ENCODE measurements at places on chromosomes 7 and 10.

DNA sequence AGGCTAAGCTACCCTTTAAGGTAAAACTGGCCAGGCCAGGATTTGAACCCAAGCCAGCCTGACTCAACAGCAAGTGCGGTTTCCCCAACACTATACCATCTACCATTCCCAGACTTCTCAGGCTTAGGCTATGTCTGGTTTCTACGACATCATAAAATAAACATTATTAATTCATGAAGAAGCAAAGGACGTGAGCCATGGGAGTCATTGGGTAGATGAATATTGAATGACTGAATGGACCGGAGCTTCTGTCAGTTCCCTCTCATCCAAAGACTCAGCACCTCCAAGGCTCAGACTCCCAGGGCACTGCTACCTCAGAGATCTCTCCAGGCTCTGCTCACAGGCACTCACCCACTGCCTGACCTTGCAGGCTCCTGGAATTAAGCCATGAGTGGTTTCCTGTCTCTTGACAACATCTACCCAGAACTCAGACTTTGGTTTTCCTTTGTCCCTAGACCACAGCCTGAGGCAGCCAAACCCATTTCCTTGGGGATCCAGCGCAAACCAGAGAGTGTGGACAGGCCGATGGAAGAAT is 64.6 kb upstream of the STEAP1B start:
- DNase-seq: no peak

DNA sequence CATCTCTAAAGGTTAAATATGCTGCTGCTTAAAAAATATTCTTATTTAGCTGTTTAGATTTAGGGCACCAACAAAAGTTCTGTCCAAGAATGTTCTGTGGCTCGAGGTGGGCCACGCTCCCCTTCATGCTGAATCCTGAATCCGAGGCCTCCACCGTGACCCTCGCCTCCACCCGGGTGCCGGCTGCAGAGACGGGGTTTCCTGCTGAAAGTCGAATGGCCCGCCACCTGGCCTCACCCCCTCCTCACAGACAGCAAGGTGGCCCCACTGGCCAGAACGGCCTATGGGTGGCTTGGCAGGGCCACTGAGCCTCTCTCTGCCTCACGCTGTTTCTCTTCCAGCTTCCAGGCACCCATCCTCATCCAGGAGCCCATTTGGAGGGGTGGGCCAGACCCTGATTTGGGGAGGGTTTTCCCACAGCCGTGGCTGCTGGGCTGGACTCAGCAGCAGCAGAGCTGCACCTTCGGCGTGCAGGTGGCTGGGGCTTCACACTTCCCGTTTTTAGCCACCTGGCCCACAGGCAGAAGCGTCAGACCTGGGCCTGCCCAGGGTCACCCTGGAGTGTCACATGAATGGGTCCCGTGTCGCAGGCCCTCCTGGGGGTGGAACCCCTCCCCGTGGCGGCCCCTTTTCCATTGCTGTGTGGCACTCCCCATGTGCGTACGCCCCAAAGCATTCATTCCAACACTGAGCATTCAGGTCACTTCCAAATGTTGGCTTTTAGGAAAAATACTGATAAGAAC is 26.3 kb upstream of the ADGRA1 start:
- no peak for DNase-seq

GRCh38 chr10:100020142-100020885 is 10.6 kb upstream of the DNMBP start:
- no peak for DNase-seq

DNA sequence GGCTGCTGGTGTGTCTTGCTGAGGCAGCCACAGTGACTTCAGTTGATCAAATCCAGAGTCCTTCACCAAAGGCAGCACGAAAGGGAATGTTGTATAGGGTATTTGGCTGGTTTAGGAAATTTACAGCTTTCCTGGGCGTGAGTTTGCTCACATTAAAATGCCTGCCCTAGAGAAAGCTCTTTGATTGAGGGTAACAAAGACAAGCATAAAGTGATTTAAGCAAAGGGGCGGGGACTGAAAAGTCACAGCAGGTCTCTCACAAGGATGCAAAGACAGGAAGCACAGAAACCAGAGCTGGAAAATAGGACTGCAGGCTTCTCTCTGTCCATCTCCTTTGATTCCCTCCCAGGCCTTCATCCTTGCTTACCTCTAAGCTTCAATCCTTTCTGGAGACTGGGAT is 139.2 kb downstream of the ELMO1 start:
- DNase-seq: no peak

DNA sequence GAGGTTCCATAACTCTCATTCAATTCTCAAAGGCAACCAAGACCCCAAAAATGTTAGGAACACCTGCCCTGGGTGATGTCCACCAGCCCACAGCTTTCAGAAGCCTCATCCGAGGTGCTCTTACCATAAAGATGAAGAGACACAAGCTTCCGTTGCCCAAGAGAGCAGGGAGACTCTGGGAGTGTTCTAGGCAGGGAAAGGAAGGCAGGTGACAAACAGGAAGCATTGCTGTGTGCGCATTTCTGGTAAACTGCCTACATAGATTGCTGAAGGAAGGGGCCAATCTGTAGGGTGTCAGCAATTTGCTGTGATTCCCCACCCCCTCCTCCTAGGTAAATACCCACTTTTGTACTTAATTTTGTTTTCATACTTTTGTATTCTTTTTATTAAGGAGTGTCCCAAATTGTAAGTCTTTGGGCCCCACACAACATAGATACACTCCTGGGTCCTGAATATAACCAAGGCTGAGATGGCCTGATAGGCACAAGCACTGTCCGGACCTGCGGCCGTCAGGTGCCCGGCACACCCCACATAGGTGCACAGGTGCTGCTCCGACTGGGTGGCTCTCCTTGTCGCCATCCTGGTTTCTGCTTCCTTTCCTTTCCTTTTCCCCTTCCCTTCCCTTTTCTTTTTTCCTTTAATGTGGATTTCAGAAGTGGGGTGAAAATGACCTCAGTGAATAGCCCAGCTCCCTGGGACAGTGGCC is 51.4 kb upstream of the SMNDC1 start:
- no peak for DNase-seq

DNA sequence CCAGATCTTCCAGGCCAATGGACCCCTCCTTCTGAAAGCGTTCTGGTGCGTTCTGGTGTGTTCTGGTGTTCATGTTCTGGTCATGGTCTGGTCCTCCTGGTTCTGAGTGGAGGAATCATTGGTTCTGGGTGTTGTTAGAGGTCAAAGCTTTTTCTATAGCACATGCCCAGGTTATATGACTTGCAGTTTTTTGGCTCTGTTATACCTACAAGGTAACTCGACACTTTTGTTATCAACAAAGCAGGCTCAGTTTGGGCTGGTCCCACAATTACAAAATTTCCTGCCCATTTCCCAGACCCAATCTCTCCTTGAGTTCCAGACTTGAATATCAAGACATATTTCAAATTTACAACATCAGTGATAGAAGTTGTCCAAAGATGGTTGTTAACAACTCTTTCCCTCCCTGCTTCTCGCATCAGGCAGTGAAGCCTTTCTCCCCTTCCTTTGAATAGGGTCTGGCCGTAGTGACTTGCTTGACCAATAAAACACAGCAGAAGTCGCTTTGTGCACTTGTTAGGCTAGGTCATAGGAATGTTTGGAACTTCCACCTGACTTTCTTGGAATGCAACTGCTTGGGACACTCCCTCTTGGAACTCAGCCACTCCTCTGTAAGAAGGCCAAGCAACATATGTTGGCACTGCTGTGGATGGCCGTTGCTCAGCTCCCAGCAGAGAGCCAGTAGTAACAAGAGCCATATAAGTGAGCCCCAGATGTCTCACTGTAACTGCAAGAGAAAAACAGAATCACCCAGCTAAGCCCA is 83.1 kb upstream of the STEAP1B start:
- no peak for DNase-seq

- DNase-seq: no peak
These were observed 48.4 kb downstream of the SHH start for GRCh38 chr7:155763691-155764437.

GRCh38 chr10:101356132-101356531 is 2.2 kb downstream of the BTRC start:
- no peak for DNase-seq

DNA sequence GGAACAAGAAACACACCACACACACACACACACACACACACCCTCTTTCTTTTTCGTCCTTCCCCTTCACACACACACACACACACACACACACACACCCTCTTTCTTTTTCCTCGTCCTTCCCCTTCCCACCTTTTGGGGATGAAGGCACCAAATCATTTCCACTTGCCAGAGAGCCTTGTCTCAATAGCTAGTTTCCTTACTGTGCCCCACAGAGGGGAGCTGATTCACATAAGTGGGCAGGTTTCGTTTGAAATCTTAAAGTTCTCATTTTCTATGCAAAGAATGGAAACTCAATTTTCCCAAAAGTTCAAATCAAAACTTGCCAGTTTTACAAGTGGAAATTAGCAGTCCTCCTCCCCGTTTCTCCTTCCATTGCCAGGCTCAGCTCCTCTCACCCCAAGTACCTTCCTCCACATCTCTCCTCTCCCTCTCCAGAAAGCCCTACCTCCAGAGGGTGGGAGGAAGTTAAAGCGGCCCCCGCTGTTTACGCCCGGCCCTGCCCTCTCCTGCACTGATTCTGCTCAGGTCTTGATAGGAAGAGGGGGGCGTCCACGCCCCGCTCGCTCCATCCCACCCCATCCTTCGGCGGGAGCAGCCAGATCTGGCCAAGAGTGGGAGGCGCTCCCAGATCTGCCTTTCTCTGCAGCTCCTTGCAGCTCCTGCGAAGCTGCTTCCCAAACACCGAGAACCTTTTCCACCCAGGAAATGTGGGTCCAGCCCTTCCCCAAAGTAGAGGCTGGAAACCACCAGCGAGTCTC is 1.3 kb downstream of the CTTNBP2 start:
- DNase-seq: peak; percentile 71

- no peak for DNase-seq
These were observed 51.0 kb upstream of the NOBOX start for GRCh38 chr7:144454256-144455039.

- no peak for DNase-seq
These were observed 563 bp downstream of the STAM start for GRCh38 chr10:17644485-17644943.

DNA sequence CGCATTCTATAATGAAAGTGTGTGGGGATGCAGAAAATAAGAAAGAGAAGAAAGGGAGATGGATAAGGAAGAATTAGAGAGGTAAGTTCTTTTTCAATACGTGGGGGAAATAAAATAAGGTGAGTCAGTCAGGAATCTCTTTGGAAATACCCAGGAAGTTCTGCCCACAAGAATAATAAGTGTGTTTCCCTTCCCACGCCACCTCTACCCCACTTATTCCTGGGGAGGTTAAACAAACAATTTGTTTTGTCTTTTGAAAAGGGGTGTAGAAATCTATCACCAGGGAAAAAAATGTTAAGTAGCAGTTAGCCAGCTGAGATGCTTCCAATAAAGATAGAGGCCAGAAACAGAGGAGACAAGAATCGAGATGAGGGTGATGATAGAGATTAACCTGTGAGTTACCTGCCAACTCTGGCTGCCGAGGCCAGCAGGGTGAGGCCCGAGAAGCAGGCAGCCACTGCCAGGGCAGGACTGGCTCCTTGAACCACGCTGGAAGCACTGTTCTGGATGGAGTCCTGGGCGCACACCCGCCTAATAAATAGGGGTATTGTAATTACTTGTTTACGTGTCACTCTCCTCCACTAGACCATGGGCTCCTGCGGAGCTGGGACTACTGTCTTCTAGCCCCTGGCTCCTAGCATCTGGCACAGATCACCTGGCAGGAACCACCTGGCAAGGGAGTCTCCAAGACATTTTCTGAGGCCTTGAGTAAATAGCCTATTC is 191.3 kb downstream of the FGFR2 start:
- DNase-seq: no peak

GRCh38 chr10:34184939-34185386 is 630.1 kb downstream of the PARD3 start:
- no peak for DNase-seq

- no peak for DNase-seq
These were observed 221.1 kb upstream of the ZNF32 start for GRCh38 chr10:43869669-43870322.

- DNase-seq: no peak
These were observed 53.8 kb downstream of the PROSER2 start for GRCh38 chr10:11876805-11877590.

DNA sequence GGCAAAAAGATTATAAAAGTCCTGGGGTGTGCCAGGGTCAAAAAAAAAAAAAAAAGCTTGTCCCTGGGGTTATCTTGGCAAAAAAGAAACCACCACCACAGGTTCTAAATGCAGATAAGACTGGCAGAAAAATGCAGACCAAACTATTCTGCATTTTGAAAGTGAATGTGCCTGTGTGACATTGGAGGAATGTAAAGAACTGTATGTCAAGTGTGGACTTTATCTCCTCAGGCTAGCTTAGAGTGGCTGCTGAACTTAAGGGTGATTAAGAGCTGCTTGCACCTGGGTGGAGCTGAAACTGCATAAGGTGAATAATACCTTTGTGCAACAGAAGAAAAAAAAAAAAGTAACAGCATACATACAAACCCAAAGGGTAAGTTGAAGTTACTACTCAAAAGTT is 1.3 kb upstream of the NAPEPLD start:
- DNase-seq: no peak

GRCh38 chr10:76251841-76252671 is 820.6 kb downstream of the LRMDA start:
- DNase-seq: no peak

DNA sequence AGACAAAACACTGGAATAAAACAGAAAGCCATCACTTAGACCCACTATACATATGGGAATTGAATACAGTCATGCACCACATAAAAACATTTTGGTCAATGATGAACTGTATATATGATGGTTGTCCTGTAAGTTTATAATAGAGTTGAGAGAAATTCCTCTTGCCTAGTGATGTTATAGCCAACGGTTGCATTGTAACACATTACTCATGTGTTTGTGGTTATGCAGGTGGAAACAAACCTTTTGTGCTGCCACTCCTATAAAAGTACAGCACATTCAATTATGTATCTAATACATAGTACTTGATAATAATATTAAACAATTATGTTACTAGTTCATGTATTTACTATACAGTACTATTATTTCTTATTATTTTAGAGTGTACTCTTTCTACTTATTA is 381.2 kb upstream of the MBL2 start:
- DNase-seq: no peak

GRCh38 chr7:141276031-141276430 is 202.2 kb downstream of the TMEM178B start:
- DNase-seq: no peak

- no peak for DNase-seq
These were observed 249.7 kb upstream of the IGFBP3 start for GRCh38 chr7:46170792-46171191.

- no peak for DNase-seq
These were observed at the start of gene TRIM24 for GRCh38 chr7:138460176-138460648. TRIM24 (plus strand) TSS chr7:138460259; CDS start chr7:138460549, 290 bp downstream.

- DNase-seq: no peak
These were observed 9.9 kb upstream of the MYO1G start for GRCh38 chr7:44988701-44989100.

- no peak for DNase-seq
These were observed 79.6 kb downstream of the TRIL start for GRCh38 chr7:28878481-28878880.

DNA sequence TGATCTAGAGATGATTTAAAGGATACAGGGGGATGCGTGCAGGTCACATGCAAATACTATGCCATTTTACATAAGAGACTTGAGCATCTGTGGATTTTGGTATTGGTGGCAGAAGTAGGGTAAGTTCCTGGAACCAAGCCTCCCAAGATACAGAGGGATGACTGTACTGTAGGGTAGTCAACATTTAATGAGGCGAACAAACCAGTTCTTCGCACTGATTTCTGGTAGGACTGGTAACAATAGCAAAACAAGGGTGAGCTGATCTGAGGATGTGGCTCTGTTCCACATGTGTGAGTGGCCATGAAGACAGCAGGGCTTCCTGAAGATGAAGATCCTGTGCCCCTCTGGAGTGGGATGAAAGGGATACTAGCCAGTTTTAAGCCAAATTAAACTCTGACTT is 36.3 kb downstream of the MKX start:
- no peak for DNase-seq

GRCh38 chr7:19715499-19715898 is 6.7 kb upstream of the POLR1F start:
- no peak for DNase-seq
